CD4-positive, alpha-beta T cell treated with Interleukin-10 for 1 hour (primary cell): ENCODE measurements at places on chromosomes 4 and X.

DNA sequence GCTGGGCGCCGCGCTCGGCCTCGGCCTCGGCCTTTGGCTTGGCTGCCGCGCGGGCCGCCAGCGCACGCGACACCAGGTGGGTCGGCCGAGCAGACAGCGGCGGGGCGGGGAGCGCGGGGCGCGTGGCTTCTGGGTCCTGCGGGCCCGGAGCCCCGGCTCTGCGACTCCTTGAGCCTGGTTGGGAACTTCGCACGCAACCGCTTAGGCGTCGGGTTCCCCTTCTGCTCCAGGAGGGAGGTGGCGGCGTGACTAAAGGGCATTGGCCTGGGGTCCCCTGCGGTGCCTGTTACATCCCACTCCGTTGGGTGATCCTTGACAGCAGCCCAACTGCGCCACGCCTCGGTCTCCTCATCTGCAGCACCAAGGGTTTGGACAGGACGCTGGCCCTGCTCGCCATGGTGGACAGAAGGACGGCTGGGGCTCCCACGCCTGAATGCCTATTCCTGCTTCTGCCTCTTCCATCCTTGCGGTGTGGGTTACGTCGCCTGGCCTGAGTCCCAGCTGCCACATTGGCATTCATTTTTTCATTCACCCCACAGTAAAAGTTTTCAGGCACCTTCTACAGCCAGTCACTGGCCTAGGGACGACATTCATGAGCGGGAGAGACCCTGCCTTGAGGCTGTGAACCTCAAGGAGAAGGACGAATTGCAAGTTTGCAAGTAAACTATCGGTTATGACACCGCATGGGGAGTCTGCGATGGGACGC, 631 bp downstream of the EVC start:
- no peak for DNase-seq

- DNase-seq = peak; percentile 67
Measured at GRCh38 chrX:135384161-135384836, 37.4 kb upstream of the SMIM10L2A start.

DNA sequence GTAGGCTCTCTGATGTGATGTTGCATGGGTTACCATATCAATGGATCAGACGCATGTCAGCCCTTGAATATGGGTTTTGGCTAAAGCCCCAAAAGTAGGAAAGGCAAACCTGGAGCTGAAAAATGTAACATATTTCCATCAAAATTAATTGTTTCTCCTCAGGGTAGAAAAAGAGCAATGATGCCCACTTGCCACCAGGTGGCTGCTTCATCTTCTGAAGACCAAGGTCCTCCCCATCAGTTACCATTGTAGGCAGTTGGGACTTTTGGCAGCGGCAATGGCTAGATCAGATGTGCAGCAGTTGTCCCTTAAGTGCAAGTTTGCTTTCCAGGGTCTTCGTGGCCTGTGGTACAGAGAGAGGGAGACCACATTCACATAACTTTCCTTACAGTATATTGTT, 118.2 kb downstream of the NAF1 start:
- DNase-seq = peak; percentile 19

GRCh38 chr4:188783606-188784160, 644.4 kb downstream of the TRIML1 start:
- no peak for DNase-seq

- no peak for DNase-seq
Measured at GRCh38 chrX:150459196-150459595, 96.1 kb downstream of the MAMLD1 start.

GRCh38 chr4:168415911-168416310, 64.4 kb downstream of the DDX60L start:
- no peak for DNase-seq

- no peak for DNase-seq
Measured at GRCh38 chrX:37470711-37471110, 100.8 kb upstream of the LANCL3 start.

GRCh38 chrX:154056770-154057241, 37.1 kb upstream of the IRAK1 start:
- peak; percentile 14 for DNase-seq

DNA sequence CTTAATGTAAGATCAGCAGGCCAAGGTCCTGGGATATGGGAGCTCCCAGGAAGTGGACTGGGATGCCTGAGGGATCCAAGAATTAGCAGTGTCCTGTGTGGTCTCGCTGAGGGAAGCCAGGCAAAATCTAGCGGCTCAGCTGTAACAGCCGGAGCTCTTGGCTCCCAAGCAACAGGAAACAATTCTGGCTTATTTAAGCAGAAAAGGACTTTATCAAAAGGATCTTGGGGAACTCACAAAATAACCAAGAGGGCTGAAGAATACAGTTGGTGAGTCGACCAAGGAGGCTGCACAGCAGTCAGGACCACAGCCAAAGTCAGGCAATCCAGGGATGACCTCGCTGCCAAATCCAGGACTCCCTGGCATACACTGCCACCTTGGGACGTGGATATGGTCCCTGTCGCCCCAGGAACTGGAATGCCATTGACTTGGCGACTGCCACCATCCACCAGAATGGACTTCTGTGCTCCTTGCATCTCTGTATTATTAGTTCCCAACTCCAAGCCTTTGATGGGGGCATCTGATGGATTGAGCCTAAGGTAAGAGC, 165.3 kb upstream of the BCOR start:
- no peak for DNase-seq

- no peak for DNase-seq
Measured at GRCh38 chr4:186226521-186227189, 652 bp upstream of the KLKB1 start.

- peak; percentile 52 for DNase-seq
Measured at GRCh38 chr4:82293304-82293703, 80.5 kb downstream of the HNRNPD start.

GRCh38 chrX:73765776-73766430, 202.9 kb downstream of the CHIC1 start:
- DNase-seq = no peak

DNA sequence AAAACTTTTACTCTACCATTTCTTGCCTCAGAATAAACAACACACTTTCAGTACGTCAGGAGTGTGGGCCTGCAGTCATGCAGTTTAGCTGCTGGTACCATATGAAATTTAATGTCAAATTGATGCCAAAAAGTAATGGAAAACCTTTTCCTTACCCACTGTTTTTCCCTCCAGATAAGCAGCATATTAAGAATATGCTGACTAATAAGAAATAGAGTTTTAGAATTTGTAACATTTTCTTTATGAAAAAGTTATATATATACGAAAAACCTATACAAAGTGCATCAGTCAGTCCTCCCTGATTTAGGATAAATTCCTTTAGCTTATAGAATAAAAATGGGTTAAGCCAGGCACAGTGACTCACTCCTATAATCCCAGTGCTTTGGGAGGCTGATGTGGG, 206.8 kb upstream of the PPARGC1A start:
- no peak for DNase-seq

DNA sequence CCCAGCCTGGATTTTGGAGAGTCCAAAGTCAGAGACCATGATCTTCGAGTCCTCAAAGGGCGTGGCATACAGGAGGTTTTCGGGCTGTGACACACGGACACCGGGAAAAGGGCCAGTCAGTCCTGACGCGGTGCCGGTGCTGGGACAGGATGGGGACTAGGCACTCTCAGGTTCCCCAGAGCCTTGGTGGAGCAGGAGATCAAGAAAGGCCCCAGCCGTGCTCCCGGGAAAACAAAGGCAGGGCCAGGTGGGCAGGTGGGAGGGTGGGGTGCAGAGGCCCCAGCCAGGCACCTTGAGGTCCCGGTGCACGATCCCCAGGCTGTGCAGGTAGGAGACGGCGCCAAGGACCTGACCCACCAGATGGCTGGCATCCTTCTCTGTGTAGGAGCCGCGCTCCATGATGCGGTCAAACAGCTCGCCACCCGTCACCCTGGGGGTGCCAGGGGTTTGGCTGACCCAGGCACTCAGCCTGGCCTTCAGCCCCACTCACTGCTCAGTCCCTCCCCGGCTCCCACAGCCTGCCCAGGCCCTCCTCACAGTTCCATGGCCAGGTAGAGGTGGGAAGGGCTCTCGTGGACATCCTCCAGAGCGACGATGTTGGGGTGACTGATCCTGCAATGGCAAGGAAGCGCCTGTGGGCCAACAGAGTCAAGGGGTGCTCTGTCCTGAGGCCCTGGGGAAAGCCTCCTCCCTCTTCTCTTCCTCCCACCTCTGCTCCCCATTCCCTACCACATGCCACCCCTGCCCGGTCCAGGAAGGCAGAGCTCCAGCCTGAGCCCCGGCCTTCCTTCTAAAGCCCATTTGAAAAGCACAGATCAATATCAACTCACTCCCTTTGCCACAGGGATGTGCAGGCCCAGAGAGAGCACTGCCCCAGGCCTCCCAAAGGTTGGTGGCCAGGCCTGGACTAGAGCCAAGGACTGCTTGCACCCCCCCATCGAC, 1.8 kb downstream of the PNCK start:
- DNase-seq = no peak

DNA sequence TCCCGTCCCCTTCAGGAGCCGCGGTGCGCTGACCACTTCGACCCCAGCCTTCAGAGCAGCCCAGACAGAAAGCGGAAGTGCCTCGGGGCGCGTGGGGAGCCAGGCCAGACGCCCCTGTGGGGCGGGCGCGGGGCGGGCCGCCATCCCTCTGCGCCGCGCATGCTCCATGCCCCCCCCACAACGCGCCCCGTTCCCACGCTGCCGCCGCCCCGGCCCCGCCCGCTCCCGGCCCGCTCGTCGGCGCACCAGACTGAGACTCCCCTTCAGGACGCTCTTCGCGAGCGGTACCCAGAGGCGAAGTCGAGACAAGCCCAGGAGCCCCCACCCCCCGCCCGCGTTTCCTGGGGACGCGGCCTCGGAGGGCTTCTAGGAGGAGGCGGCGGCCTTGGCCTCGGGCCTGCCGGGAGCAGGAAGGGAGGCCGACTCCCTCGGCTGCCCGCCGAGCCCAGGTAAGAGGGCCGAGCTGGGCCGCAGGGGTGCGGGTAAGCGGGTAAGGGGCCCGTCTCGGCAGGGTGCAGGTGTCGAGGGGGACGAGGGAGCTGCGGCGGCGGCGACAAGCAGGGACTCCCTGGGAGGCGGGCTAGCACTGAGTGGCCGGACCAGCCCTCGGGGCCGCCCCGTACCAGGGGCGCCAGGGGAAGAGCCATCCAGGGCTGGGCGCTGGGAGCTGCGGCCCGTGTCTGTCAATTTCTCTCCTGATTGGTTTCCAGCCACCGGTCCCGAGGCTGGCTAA, at the start of gene ZFP92:
Gene ZFP92 (plus strand): TSS at position 218 of the 733 bp plus-strand sequence. CDS start 6,851 bp downstream, outside the sequence.
- peak; percentile 14 for DNase-seq

DNA sequence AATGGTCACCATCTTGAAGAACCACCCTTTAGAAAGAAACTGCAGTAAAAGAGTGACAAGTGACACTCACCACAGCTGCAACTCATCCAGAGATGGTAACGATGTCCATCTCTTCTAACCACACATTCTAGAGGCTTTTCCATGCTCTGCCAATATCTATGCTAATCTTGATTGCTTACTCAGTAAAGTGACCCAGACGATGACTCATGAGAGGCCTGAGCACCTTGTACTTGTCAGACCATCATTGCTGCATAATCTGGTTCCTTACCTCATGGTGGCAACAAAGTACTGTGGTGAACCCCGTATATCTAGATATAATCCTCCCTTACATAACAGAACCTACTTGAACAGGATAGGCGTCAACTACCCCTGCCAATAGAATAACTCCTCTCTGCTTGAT, 75.6 kb downstream of the CCNG2 start:
- DNase-seq = no peak

DNA sequence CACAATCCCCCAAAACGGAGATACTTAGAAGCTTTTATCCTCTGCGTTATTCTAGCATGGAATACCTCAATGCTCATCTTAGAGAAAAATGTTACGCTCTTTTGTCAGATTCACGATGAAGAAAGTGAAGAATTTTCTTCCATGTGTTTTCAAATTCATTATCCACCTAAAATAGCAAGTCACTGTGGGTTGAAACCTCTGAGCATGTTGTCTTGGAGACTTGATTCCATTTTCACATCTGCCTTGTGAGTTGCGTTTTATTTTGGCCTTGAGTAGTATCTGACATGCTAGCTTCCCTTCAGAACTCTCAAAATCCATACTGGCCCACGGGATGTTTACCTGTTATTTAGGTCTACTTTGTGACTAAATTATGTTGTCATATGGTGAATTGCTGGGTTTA, 66.3 kb downstream of the C4orf46 start:
- no peak for DNase-seq

DNA sequence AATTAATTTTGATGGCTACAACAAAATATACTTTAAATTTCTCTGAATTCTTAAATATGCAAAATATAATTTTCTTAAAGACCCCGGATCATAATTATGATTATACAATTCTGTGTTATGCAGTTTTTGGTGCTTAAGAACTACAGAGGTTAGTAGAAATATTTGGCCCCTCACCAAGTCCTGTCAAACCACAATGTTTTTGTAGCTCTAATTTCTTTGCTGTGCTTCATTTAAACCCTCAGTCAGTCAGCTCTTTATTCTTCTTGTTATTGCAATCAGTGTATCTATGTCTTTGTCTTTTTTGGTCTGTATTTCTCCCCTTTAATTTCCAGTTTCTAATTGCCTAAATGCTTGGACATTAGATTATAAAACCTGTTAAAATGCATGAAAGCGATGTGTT, 186.1 kb downstream of the CAMK2D start:
- no peak for DNase-seq

- DNase-seq = no peak
Measured at GRCh38 chr4:142324572-142324971, 521.5 kb downstream of the INPP4B start.

- DNase-seq = no peak
Measured at GRCh38 chr4:161907590-161907955, 256.2 kb downstream of the FSTL5 start.

DNA sequence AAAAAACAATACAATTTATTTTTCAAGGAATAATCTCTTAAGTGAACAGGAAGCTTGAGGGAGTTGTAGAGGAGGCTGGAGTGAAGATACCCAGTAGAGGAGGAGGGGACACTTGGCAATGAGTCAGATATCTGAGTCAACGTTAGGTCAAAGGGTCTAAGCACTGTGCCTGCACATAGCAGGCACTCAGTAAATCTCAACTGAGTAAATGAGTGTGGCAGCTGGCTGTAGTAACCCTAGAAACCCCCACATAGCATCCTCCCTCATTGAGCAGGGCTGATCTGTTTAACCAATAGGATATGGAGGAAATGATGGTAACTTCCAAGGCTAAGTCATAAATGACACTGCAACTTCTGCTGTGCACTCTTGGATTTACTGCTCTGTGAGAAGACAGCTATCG, 186.0 kb upstream of the FAM241A start:
- no peak for DNase-seq

DNA sequence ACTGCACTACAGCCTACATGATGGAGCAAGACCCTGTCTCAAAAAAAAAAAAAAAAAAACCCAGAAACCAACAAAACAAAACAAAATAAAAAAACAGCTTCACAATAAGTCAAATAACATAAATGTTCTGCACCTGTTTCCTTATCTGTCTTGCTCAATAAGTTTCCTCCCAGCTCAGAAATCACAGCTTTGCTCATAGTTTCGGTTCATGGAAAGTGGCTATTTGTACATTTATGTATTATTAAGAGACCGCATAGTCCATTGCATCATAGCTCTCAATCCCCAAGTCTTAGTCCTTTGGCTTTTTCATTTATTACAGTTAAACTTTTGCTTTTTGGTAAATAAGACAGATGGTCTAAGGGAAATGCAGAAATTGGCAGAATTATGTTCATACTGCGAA, 24.4 kb upstream of the CFAP299 start:
- DNase-seq = no peak
